Daoy (cell line): ENCODE measurements at places on chromosomes 13 and 19. TPM values are rescaled to one million over a fixed set of nuclear protein-coding genes. Genes with fewer than 3 reads are reported as not detected.

LYPD5 gene
- 0.89 and 2.9 TPM in 2 replicates for total RNA-seq

HCST gene
- total RNA-seq = not detected in 2 replicates

ENOX1 gene
- total RNA-seq = 0.69 and 1.5 TPM in 2 replicates

PRODH2 gene
- total RNA-seq = not detected in 2 replicates

DNA sequence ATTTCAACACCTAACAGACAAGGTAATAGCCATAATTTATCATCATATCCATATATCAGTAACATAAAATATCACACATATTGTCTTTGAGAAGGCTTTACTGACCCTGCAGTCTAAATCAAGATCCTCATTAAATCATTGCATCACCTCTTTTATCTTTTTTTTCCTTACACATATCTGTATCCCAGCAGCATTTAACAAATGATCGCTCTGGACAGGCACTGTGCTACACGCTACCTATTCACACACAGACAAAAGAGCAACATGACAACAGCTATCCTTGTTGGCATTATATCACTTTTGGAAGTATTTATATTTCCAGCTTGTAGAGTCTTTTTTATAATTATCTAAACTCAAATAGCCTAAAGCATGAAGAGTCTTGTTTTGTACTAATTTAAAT lies 73.3 kb upstream of the NBEA start:
- no peak for DNase-seq

- no peak for DNase-seq
Observed at GRCh38 chr13:73036566-73036965, 22.2 kb upstream of the KLF5 start.
